COLO829 (cell line): ENCODE measurements at places on chromosomes 12 and 14.
A peak's percentile ranks its signal among the peaks of the same experiment; 100 is the strongest.

- DNase-seq, result no peak
Observed at GRCh38 chr12:131527736-131528135, 183.2 kb upstream of the SFSWAP start.

DNA sequence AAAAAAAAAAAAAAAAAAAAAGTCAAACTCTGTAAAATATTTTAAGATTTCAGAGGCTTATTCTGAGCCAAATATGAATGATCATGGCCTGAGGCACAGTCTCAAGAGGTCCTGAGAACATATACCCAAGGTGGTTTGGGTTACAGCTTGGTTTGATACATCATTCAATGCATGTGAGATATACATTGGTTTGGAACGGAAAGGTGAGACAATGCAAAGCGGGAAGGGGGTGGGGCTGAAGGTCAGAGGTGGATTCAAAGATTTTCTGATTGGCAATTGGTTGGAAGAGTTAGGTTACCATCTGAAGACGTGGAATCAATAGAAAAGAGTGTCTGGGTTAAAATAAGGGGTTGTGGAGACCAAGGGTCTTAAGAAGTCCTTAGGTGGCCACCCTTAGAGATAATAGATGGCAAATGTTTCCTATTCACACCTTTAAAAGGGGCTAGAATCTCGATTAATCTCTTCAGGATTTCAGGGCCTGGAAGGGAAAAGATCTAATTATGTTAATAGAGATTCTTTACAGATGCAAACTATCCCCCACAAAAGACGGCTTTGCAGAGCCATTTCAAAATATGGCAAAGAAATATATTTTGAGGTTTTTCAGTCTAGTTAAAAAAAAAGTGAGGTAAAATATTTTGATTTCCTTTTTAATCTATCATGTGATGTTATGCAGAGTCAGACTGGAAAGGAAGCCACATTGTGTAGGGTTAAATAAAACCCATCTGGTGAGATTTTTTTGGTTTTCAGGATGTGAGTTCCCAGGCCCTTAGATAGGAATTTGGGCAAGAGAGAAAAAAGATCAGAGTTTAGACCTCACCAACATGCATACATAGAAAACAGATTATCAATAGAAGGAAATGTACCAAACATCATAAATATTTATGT, 173.8 kb upstream of the CNOT2 start:
- no peak for DNase-seq

- no peak for DNase-seq
Observed at GRCh38 chr12:50925342-50925651, 27.0 kb upstream of the HIGD1C start.

DNA sequence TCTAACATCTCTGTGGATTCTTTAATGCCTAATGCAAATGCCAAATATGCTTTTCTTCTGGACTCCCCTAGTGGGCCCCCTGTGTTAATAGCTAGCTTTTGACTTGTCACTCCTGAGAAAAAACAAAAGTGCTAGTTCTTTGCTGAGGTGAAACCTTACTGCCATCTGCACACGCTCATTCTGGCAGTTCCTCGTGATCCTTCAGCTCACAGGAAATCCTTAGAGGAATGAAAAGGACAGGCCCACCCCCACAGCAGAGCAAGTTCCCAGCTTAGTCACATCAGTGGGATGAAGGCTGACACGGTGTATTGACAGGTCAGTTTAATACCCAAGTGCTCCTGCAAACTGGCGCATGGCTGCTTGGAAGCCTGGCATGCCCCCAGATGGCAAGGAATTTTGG, 165.1 kb upstream of the ATP2B1 start:
- peak; percentile 28 for DNase-seq

- DNase-seq, result no peak
Observed at GRCh38 chr12:6827982-6828780, at the start of gene P3H3. Gene P3H3, plus strand, starts transcription at chr12:6828407. Its CDS starts 34 bp downstream, at chr12:6828441.

DNA sequence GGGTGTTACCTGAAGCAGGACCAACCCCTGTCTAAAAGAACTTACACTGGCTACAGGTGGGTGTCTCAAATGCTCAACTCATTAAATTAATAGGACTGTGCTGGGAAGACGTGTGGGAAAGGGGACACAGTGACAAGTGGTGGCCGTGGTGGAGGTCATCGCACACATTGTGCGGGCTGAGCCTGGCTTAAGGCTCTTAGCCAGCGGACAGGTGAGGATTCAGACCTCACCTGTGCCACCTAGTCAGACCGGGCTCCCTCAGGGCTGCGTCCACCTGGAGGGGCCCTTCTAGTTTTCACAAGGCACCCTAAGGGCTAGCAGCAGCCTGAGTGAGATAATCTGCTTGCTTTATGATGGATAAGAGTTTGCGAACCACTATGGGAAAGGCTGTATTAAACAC, 125.2 kb upstream of the FKBP4 start:
- no peak for DNase-seq

DNA sequence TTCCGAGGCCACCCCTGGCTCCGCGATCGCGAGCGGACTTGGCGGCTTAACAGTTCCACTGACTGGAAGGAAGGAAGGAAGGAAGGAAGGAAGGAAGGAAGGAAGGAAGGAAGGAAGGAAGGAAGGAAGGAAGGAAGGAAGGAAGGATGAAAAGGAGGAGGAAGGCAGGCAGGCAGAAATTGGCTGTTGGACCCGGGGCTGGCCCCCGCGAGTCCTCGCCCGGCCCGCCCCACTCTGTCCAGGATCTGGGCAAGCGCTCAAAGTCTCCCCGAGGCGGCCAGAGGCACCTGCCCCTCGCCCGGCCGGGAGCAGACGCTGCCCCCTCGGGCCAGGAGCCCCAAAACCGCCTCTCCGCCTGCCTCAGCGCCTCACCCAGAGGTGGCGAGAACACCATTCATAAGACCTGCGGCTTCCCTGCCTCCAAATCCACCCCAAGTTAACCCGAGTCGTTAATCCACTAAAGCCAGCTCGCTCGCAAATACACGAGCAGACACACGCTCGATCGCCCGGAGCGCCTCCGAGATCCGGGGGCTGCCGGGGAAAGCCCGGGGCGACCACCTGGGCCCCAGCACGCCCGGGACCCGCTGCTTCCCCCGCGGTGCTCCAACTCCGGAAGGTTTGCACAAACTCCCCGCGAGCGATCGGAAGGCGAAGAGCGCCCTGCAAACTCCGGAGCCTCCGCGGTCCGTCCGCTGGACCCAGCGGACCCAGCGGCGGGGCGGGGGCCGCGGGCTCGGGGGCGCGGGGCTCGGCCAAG, 844 bp downstream of the DPF3 start:
- DNase-seq, result no peak

DNA sequence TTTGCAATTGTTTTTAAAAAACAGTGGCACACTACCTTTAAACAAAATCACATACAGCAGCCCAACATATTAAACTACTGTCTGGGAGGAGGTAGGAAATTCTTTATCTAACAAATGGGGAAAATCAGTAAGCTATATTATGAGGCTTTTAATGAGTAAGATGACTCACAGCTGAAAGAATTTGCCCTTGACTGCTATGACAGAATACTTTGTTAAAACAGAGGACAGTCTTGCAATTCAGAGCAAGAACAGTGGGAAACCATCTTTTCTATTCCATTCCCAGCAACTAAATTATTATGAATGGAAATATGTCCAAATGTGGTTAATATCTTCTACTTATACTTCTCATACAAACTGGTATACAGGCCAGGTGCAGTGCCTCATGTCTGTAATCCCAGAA, 49.2 kb upstream of the SGPP1 start:
- DNase-seq, result peak; percentile 74

DNA sequence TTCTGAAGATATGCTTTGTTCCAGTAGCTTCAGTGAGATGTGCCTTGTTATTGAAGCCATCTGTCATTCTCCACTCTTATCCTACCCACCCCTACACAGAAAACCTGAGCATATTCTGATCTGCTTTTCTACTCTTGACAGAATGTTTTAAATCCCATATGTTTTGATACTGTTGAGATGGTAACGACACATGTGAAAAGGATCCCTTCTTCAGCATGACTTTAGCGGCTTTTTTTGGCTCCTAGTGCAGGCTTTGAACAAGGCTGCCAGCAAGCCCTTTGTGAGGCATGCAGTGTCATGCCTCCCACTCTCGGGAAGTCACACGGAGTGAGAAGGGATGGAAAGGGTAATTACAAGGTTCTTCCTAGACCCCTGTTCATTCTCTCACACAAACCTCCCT, 228.8 kb upstream of the RGS6 start:
- peak; percentile 79 for DNase-seq

- DNase-seq, result no peak
Observed at GRCh38 chr14:96627811-96628775, 125.9 kb downstream of the PAPOLA start.

DNA sequence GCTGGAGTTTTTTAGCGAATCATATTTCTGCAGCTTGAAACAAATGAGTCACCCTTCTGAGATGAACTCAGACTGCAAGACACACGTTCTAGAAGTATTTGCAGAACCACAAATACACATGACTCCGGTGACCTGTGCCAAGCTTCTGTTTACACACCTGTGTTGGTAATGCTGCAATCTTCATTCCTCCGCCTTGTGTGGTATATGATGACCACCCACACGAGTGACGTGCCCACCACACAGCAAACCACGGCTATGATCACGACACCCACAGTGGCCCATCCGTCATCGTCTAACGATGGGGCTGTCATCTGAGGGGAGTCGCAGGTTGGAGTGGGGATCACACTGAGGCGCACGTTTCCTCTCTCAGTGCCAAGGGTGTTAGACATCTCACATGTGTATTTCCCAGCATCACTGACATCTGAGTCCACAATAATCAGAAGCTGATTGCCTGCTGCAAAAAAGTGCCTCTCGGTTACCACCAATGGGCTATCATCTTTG, 43.0 kb downstream of the LRIG3 start:
- DNase-seq, result no peak

- no peak for DNase-seq
Observed at GRCh38 chr14:81454572-81455218, 54.6 kb upstream of the STON2 start.

- DNase-seq, result no peak
Observed at GRCh38 chr14:68403191-68404145, 389.4 kb downstream of the ZFP36L1 start.

DNA sequence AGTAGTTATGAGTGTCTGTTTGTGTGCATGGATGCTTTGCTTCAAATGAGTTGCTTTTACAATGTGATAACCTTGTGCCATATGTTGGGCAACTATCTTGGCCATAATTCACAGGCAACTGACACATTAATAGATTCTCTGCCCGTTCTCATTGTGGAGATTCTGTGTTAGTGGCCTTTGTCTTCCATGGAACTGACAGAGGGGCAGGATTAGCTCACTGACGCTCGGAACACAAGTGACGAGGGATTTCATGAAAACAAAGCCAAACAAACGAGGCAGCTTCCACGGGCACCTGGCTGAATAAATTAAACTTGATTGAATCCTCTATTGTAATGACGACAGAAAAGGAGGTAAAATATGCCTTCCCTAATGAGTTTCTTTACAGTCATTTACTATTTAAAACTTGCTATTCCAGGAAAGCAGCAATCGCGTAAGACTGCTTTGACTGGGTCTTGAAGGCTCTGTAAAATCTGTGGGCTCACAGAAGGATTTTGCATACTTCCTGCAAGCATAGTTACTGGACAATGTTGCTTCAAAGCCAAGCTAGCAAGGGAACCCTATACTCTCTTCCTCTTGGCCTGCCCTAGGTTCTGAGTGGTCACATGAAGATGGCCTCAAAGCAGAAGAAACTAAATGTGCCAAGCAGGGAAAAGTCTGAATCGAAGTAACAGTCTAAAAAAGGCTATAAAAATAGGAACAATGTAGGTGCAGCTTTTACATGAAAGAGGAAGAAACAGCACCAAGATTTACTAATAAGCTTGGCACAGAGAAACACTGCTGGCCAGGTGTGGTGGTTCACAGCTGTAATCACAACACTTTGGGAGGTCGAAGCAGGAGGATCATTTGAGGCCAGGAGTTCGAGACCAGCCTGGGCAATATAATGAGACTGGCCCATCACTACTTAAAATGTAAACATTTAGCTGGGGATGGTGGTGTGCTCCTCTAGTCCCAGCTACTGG, 28.1 kb upstream of the SINHCAF start:
- no peak for DNase-seq

DNA sequence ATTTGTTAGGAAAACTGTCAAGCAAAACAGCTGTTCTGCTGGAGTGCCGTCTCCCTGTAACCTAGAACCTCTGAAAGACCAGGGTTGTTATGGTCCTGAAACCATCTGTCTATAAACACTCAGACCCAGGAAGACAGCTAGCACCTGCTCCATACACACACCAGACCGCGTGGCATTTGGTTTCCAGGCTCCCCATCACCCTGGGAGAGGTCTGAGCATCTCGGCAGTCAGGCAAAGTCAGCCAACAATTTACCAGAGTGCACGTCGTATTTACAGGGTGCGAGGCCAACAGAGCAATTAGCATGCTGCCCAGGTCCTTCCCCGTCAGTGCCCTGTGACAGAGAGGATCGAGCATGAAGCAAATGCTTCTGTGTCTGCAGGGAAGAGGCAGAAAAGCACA, 272.5 kb downstream of the SLC15A4 start:
- no peak for DNase-seq

DNA sequence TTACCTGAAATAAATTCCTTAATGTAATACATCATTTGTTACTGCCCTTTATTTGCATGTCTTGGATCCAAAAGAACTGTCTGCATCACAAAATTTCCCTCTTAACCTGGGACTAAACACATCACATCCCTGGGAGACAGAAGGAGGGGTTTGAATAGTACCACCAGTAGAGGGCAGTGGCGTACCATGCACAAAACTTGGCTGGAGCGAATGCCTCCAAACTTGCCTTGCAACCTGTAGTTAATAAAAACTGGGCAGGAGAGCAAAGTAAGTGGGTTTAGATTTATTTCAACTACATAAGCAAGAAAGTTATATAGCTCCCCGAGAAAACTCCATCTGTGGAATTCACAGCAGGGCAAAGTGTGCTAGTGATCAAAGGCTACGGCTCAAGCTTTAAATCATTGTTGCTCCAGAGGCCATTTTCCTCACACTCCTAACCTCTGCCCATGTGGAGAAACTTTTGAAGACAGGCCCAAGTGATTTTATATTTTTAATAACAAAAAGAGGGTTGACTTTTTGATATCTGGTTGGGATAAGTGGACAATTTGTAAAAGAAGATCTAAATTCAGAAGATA, 1176.7 kb upstream of the SEL1L start:
- DNase-seq, result peak; percentile 48

DNA sequence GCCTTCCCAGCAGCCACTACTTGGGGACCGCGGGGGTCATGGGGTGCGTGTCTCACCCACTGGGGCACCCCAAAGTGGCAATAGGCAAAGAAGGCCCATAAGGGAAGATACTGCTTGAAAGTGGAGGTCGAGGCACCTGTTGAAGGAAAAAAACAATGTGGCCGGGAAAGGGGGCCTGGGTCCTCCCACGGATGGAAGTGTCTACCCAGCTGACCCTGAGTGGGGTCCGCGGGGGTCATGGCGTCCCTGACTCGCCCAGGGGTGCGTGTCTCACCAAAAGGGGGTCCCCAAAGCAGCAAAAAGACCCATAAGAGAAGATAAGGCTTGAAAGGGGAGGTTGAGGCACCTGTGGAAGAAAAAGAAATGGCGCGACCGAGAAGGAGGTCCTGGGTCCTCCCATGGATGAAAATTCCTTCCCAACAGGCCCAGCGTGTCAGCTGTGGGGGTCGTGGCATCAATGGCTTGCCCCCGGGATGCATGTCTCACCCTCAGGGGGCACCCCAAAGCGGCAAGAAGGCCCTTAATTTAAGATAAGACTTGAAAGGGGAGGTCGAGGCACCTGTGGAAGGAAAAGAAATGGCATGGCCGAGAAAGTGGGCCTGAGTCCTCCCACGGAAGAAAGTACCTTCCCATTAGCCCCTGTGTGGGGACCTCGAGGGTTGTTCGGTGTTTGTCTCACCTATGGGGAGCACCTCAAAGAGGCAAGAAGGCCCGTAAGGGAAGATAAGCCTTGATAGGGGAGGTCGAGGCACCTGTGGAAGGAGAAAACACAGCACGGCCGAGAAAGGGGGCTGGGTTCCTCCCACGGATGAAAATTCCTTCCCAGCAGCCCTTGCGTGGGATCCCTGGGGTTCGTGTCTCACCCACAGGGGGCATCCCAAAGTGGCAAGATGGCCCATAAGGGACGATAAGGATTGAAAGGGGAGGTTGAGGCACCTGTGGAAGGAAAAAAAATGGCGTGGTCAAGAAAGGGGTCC, 266.0 kb downstream of the ALG10 start:
- DNase-seq, result no peak
